ENCODE measurements at places on chromosomes 1 and 21.
A peak's percentile ranks its signal among the peaks of the same experiment; 100 is the strongest.

GRCh38 chr1:30008998-30009657 is 714.3 kb downstream of the MATN1 start:
- DNase-seq, result no peak

DNA sequence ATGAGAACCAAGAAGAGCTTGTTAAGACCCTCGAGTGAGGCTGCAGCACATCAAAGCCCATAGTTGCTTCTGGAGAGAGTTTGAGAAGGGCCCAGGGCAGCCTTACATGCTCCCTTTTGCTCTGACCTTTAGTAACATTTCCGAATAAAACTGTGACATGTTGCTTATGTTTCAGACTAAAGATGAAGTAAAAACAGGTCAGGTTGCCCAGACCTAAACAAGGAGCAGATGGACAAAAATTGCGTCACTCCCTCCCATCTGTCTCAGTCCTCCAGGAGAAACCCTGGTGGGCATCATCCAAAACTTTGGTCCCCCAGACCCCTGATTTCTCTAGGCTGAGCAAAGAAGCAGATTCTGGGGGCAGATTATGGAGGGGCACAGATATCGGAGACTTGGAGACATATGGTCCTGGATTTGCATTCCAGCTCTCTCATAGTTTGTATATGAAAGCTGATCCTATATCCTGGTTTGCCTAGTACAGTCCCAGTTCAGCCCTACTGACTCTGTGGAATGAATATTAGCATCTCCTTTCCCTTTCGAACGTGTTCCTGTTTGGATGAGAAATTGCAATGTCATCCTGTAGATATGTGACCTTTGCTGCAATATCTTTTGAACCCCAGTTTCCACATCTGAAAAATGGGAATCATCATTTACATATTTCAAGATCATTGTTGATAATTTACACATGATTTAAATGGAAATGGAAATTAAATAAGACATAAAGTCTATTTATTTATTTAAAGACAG is 304.9 kb upstream of the USP24 start:
- DNase-seq, result no peak

GRCh38 chr1:58576325-58576726 is 726 bp downstream of the TACSTD2 start:
- no peak for DNase-seq

- DNase-seq, result no peak
Measured at GRCh38 chr1:172341697-172342096, 78.8 kb upstream of the C1orf105 start.

GRCh38 chr1:84619383-84620102 is 45.3 kb upstream of the CTBS start:
- DNase-seq, result peak; percentile 80

- no peak for DNase-seq
Measured at GRCh38 chr1:153649863-153650235, 8.7 kb upstream of the SNAPIN start.

GRCh38 chr1:172069534-172069933 is 228.2 kb downstream of the DNM3 start:
- no peak for DNase-seq

DNA sequence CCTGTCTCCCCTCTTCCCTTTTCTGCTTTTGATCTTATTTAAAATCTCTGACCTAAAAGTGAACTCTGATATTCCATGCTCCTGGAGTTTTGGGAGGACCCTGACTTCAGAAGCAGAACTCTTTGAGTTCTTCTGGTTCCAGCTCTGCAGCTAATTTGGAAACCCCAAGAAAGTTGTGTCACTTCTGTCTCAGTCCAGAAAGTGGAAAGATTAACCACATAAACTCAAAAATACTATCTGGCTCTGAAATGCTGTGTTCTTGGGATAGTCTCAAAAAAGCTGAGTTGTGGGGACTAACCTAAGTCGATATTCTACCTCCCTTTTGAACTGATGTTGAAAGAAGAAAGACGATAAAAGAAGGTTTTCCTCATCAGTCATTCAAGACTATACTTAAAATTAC is 59.8 kb downstream of the ITPKB start:
- no peak for DNase-seq

GRCh38 chr1:95088303-95088702 is 15.6 kb upstream of the ALG14 start:
- DNase-seq, result no peak

DNA sequence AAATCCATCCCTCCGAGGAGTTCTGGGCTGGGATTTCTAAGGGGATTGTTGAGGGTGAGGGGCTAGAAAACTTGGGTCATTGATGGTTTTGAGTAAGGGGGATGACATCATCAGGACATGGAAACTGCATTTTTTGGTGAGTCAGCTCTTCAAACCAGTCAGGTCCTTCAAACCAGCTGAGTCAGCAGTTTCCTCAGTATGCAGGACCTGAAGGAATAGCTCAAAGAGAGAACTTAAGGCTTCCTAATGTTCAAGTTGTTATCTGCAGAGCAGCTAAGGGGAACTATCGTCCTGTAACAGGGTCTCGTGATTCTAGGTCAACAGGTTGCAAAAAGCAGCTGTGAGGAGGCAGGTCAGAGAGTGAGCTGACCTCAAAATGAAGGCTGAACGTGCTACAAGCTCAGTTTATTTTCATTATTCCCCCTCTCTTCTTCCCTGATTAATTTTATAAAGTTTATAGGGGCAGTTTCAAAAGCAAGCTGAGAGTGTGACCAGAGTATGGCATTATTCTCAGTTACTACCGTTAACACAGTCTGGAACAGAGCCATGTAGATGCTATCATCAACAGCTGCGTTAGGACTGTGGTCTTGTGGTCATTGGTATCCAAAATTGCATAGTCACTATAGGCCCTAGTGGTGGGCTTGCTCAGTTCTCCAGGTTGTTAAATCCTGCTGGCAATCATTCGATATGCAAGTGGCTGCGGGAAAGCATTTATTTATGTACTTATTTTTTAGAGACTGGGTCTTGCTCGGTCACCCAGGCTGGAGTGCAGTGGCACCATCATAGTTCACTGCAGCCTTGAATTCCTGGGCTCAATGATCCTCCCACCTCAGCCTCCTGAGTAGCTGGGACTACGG is 10.7 kb upstream of the SDC3 start:
- peak; percentile 43 for DNase-seq

- peak; percentile 75 for DNase-seq
Measured at GRCh38 chr21:45130324-45130774, 56.0 kb downstream of the ADARB1 start.

- no peak for DNase-seq
Measured at GRCh38 chr21:34353182-34353581, 10.6 kb upstream of the KCNE2 start.

DNA sequence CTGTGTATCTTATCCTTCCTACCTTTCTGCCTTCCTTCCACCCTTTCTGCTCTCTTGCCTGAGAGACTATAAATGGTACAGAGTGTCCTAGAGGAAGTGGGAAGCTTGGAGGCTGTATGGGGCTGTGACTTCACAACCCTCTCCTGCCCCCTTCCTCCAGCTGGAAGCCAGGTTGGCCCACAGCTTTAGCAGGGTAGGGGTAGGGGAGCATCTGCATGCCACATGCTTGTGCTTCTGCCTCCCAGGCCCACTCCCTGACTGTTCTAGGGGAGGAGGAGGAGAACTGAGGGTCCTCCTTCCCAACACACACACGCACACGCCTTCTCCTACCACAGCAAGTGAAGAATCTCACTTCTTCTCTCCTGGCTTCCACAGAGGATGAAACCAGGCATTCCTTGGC is 3.9 kb upstream of the SLC27A3 start:
- no peak for DNase-seq

- DNase-seq, result peak; percentile 24
Measured at GRCh38 chr1:47894410-47895278, 102.5 kb downstream of the TRABD2B start.

DNA sequence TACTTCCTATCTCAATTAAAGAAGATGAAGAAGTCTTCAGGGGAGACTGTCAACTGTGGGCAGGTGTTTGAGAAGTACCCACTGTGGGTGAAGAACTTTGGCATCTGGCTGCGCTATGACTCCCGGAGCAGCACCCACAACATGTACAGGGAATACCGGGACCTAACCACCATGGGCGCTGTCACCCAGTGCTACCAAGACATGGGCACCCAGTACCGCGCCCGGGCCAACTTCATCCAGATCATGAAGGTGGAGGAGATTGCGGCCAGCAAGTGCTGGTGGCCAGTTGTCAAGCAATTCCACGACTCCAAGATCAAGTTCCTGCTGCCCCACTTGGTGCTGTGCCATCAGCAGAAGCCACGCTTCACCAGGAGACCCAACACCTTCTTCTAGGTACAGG is 15.5 kb upstream of the RNF19B start:
- no peak for DNase-seq

- no peak for DNase-seq
Measured at GRCh38 chr21:31387560-31388186, 43.6 kb upstream of the TIAM1 start.

GRCh38 chr1:204031098-204031710 is 41.7 kb upstream of the SOX13 start:
- DNase-seq, result no peak

- no peak for DNase-seq
Measured at GRCh38 chr1:12528021-12528852, 89.8 kb downstream of the DHRS3 start.

DNA sequence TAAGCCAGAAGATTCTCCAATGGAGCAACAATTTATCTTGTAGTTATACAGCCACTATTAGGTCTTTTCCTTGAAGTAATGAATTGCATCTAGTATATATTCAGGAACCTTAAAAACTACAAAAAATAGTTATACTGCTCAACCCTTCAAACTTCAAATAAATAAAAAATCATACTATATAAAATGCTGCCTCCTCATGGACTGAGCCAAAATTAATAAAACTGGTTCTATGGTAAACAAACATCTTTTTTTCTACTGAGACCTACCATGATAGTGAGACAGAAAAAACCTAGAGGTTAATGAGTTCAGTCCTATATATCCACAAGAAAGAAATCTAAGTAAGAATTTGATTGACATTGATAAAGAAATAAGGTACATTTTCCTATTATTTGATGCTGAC is 67.7 kb downstream of the GPATCH2 start:
- no peak for DNase-seq

DNA sequence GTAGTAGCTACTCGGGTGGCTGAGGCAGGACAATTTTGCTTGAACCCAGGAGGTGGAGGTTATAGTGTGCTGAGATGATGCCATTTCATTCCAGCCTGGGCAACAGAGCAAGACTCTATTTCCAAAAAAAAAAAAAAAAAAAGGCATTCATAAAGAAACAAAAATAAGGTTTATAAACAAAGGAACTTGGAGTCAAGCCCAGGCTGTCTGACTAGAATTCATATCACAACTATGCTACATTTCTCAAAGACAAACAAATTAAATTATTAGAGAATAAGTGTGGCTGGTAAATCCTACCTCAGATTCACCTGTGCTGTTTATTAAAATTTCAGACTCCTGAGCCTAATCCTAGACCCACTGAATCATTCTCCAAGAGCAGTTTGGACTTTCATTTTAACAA is 4.2 kb downstream of the GCLM start:
- no peak for DNase-seq

DNA sequence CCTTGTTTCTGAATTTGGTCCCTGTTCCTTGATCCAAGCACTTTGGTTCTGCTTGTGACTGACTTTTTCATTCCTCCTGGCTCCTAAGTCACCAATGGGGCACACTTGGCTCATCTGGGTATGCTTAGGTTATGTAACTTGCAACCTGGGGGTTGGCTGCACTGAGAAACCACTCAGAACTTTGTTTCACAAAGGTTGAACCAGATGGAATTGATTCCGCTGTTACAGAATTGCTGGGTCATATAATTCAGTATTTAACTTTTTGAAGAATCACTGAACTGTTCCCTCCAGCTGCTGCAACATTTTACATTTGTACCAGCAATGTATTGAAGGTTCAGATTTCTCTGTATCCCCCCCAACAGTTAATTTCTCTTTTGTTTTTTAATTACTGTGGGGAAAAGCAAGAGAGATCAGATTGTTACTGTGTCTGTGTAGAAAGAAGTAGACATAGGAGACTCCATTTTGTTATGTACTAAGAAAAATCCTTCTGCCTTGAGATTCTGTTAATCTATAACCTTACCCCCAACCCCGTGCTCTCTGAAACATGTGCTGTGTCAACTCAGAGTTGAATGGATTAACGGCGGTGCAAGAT is 9.6 kb upstream of the NVL start:
- DNase-seq, result no peak

DNA sequence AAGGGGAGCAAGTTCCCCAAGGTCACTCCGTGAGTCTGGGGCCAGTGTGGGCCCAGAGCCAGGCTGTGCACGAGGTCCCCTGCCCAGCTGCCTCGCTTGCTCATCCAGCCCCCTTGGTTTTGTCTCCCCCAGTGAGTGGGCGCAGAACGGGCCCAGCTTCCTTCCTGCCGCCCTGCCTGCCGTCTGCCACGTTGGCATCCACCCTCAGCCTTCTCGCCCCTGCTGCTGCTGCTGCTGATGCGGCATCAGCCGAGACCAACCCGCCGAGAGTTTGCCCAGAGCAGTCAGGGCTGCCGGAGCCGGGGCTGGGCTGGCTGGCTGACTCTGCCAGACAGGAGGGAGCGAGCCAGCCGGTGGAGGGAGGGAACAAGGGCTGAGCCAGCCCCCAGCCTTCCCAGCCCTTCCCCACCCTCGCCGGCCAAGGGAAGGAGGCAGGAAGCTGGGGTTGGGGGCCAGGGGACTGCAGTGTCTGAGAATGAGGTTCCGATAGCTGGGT is 31.4 kb upstream of the WASF2 start:
- no peak for DNase-seq

- DNase-seq, result no peak
Measured at GRCh38 chr1:169488157-169488556, 2.4 kb upstream of the SLC19A2 start.

GRCh38 chr1:63277195-63278192 is 44.9 kb upstream of the FOXD3 start:
- no peak for DNase-seq

GRCh38 chr21:39110431-39110830 is 72.8 kb downstream of the PSMG1 start:
- DNase-seq, result no peak

- DNase-seq, result no peak
Measured at GRCh38 chr1:32023351-32023750, 9.7 kb downstream of the KHDRBS1 start.

DNA sequence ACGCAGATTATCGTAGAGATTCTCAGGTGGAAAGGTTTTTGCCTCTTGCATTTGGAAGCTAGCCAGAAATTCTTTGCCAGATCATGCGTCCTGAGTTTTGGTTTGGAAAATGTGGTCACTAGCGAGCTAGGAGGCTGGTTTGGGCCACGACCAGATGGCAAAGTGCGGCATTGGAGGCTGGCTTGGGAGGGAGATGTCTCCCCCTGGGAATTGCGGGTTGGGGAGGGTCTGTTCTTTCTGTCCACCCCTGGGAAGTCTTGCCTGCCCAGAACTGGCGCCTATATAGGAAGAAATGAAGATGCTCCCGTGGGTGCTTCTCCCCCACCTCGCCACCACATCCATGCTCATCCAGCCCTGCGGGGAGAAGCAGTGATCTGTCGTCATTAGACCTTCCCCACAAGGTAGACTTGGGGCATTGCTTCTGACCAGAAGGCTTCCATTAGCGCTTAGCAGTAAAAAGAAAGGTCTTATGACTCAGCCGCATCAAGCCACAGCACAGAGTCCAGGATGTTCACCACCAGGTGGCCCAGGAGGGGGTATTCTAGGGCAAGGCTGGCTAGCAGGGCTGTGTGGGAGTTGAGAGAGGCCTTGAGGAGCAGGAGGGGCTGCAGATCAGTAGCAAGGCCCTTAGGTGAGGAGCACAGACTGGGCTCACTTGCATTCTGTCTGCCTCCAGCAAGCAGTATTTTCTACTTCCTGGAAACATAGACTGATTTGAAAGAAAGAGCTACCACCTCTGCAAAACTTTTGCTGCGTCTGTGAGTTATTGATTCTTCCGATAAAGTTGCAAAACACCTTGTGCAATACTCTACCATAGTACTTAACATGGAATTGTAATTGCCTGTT is 1.5 kb upstream of the PTP4A2 start:
- peak; percentile 85 for DNase-seq

- no peak for DNase-seq
Measured at GRCh38 chr1:113545626-113546025, 155.3 kb downstream of the MAGI3 start.

- no peak for DNase-seq
Measured at GRCh38 chr1:74579425-74579824, 67.0 kb upstream of the LRRC53 start.

Measured in NCI-H226 (cell line).